Caco-2 (cell line): ENCODE measurements at places on chromosomes 7 and 10. TPM values are rescaled to one million over a fixed set of nuclear protein-coding genes. Genes with fewer than 3 reads are reported as not detected.

Gene CEP55
- total RNA-seq, result 64.5 and 65.3 TPM in 2 replicates

Gene MNX1
- total RNA-seq, result 34.0 and 36.5 TPM in 2 replicates

Gene PTPN20
- not detected in 2 replicates for total RNA-seq

Gene CAMK2B
- not detected in 2 replicates for total RNA-seq

Gene SMKR1
- total RNA-seq, result not detected in 2 replicates

Gene GIMAP4
- not detected in 2 replicates for total RNA-seq

Gene NDUFB2
- 166 and 188 TPM in 2 replicates for total RNA-seq

Gene PRKAR1B
- 56.6 and 60.0 TPM in 2 replicates for total RNA-seq

Gene PKD2L1
- 0.19 TPM in 1 of 2 replicates, not detected in the other for total RNA-seq

Gene HYAL4
- 0.14 and 0.68 TPM in 2 replicates for total RNA-seq

Gene CYP17A1
- not detected in 2 replicates for total RNA-seq

Gene DDC
- 75.9 and 87.0 TPM in 2 replicates for total RNA-seq

Gene PRLHR
- not detected in 2 replicates for total RNA-seq

Gene FMC1
- 8.7 and 15.1 TPM in 2 replicates for total RNA-seq

Gene PGAM2
- not detected in 2 replicates for total RNA-seq

Gene TSPAN15
- total RNA-seq, result 86.5 and 89.0 TPM in 2 replicates

Gene ZC3HAV1L
- 22.1 and 24.6 TPM in 2 replicates for total RNA-seq

Gene SAMD9L
- total RNA-seq, result not detected in 2 replicates

Gene BMPR1A
- 53.4 and 63.2 TPM in 2 replicates for total RNA-seq

Gene FXYD4
- total RNA-seq, result not detected in 2 replicates

Gene STMP1
- 19.6 and 21.5 TPM in 2 replicates for total RNA-seq

Gene OPALIN
- not detected in 2 replicates for total RNA-seq

Gene IFIT1B
- total RNA-seq, result not detected in 2 replicates

Gene TMEM229A
- 0.50 and 0.88 TPM in 2 replicates for total RNA-seq

Gene CYP2C18
- total RNA-seq, result 0.72 and 0.79 TPM in 2 replicates

Gene SFRP4
- total RNA-seq, result not detected in 2 replicates

Gene AGR3
- 1.2 and 3.1 TPM in 2 replicates for total RNA-seq

Gene ASL
- total RNA-seq, result 54.9 and 64.0 TPM in 2 replicates
